Osteocyte (in vitro differentiated cells): ENCODE measurements at places on chromosomes 4 and X. TPM values are rescaled to one million over a fixed set of nuclear protein-coding genes. Genes with fewer than 3 reads are reported as not detected.

- no peak for DNase-seq
Measured at GRCh38 chr4:107725281-107725859, 5.3 kb upstream of the PAPSS1 start.

GRCh38 chr4:116501954-116502353 lies 583.4 kb downstream of the TRAM1L1 start:
- no peak for DNase-seq

Gene MTHFD2L
- total RNA-seq, result 10.7 and 14.7 TPM in 2 replicates

Gene PARM1
- not detected in 2 replicates for total RNA-seq

GRCh38 chr4:99841129-99841528 lies 24.5 kb downstream of the DAPP1 start:
- DNase-seq, result no peak

Gene CPZ
- 10.3 and 10.7 TPM in 2 replicates for total RNA-seq

Gene DGKK
- total RNA-seq, result not detected in 2 replicates

GRCh38 chr4:121796283-121796682 lies 4.8 kb upstream of the EXOSC9 start:
- no peak for DNase-seq

DNA sequence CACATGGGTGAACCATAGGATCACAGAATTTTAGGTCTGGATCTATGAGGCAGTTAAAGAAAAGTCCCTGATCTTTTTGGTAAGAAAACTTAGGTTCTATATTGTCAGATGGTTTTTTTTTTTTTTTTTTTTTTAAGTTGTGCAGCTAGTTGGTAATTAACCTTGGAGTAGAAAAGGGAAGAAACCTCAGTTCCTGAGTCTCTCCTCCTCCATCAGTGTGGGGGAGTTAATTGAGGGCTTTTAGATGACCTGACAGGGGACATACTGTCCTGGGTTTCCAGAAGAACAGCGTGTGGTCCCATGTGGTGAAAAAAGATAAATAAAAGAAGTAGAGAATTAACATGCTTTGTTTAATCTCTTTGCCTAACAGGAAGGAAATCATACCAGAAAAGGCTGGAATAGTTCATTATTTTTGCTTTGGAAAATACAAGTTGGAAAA lies 123.7 kb downstream of the ARHGAP10 start:
- no peak for DNase-seq

- DNase-seq, result no peak
Measured at GRCh38 chr4:107896158-107896645, 35.1 kb upstream of the CYP2U1 start.

DNA sequence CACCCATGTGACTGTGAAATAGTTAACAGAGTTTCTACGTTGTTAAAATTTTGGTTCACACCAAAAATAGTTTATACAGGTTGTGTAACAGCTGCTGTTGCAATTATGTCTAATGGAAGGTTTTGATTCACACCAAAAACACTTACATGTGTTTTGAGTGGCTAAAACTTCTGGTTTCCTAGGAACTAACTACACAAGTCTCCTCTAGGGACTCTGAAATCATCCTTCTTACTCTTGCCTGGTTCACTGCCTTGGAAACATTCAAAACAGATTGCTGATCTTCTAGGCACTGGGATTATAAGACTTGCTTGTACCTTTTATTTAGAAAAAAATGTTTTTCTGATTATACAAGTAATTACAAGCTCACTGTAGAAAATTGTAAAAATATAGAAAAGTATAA lies 14.9 kb upstream of the MORC4 start:
- no peak for DNase-seq

DNA sequence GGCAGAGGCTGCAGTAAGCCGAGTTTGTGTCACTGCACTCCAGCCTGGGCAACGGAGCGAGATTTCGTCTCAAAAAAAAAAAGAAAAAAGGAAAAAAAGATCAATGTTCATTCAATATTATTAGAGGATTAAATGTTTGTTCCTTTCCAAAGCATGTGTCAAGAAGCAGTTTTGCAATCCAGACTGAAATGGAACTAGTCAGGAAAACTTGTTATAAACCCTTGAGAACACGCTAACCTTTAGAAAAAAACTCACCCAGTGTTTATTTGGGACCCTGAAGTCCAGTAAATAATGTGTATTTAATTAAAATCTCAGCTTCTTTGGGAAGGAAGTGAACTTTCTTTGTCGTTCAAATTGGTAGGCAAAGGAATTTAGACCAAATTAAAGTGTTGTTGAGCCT lies 16.4 kb upstream of the PRSS12 start:
- DNase-seq, result no peak

- no peak for DNase-seq
Measured at GRCh38 chrX:3166670-3167455, 125.6 kb downstream of the ARSF start.

Gene CCKAR
- not detected in 2 replicates for total RNA-seq

DNA sequence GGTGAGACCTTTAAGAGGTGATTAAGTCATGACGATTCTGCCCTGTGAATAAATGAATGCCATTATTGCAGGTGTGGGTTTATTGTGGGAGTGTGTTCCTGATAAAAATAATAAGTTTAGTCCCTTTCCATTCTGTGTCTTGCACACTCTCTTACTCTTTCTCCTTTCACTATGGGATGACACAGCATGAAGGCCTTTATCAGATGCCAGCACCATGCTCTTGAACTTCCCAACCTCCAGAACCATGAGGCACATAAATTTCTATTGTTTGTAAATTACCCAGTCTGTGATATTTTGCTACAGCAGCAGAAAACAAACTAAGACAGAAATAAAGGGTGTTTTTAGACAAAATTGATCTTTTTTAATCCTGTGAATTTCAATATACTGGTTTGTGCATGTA lies 10.5 kb downstream of the SFRP2 start:
- DNase-seq, result no peak

Gene APOOL
- 19.5 and 19.7 TPM in 2 replicates for total RNA-seq
